ENCODE measurements at places on chromosomes 16 and 17.
A peak's percentile ranks its signal among the peaks of the same experiment; 100 is the strongest.

DNA sequence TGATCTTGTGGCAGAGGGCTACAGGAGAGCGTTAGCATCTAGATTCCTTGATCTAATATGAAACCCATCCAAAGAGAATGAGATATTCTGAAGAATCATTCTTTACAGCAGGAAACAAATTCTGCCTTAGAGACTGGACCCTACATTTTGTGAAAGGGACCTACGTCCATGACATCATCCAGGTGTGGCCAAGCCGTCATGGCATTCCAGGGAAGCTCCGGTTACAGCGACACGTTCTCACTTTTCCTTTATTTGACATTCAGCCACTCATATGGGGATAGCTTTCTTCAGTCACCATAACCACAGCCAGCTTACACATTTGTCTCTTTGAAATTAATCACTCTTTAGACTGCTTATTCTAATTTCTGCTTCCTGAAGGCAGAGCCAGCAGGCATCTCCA lies 408.1 kb downstream of the XYLT1 start:
- DNase-seq: no peak

DNA sequence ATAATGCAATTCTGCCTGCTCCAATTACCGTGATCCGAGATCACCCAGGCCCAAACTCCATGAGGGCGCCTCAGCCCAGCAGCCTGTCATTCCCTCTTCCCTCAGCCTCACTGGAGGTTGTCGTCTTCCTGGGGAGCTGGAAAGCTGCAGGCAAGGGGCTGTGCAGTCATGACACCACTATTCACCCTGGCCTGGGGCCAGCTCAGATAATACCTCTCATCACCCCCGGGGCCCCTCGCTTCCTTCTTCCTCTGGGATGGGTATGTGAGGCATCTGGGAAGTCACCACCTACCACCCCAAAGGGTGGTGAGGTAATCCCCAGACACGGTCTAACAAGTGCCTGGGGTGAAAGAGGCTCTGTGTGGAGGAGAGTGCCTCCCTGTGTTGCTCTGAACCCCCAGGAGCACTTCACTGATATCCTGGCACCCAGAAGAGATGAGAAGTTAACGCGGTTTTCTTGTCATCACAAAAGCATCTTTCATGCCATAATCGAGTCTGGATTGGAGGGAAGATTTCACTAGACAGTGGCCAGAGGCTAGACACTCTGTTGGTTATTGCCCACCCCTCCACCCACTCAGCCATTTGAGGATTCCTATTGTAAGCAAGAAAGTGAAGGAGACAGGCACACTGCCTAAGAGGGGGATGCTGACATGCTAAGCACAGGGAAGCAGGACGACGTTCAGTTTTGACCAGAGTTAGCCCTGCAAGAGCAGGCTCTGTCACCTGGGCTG lies 18.4 kb downstream of the CFAP20 start:
- peak; percentile 88 for DNase-seq

GRCh38 chr17:66967837-66968543 lies 3.5 kb downstream of the CACNG4 start:
- no peak for DNase-seq

DNA sequence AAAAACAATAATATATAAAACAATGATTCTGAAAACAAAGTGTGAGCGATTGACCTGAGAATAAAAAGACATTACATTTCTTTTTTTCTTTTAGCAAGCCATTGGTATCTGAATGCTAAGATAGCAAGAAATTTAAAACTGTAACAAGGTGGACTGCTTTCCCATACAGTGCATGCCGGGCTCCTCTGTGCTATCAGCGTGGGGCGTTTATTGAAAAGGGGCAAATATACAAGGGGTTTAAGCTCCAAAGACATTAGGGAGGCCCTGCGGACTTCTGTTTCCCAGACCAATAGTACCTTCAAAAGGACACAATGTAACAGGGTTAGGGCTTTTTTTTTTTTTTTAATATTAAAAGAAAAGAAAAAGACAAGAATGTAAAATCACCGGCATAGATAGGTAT lies 261.3 kb downstream of the ZFHX3 start:
- DNase-seq: no peak

DNA sequence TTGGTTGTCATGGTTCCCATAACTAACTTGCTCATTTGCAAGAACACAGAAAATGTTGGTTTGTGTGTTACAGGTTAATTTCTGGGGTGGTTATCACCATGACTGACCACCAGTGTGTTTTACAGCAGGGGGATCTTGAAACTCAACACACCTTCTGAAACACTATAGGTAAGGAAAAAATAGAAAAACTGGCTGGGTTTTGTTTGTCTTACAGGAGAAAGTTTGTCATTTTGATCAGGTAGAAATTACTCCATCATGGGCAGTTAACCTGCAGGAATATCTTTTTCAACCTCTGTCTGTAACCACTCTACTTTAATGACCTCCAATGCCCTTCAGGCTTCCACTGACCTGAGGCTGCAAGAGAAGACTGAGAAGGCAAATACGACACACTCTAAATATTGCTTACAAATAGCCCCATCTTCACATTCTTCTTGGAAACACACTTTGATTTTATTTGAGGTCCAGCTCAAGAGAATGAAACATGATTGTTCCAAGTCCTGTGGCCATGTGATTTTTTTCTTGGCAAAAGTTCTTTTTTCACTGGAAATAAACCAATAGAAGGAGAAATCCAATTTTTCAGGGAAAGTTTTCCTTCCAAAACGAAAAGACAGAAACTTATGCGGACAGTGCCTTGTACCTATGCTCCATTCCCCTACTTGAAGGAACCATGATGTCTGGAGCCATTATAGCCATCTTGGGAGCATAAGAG lies 428.7 kb upstream of the SALL1 start:
- DNase-seq: no peak

DNA sequence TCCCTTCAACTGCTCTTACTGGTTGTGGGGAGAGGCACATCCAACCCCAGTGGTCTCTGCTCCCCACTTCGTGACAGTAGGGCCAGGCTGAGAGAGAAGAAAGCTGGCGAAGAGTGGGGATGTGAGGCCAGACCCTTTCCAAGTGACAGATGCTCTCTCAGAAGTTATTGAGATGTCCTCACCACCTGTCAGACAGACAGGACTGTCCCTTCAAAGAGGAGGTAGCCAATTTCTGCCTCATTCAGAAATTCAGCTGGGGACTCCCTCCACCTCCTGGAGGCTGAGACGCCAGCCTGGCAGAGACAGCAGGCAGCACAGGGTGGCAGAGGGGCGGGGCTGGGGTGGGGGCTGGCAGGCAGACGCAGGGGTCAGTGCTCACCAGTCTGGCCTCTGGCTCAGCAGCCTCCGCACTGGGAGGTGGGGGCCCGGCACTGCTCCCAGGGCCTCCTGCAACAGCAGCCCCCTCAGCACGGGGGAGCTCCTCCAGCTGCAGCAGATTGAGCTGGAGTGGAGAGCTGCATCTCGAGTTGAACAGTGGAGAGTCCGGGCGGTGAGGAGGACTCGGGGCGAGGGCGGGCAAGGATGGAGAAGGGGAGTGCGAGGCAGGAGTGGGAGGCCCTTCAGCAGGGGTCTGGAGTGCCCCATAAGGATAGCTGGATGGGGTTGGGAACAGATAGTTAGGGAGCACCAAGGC lies 9.2 kb downstream of the PER1 start:
- no peak for DNase-seq

DNA sequence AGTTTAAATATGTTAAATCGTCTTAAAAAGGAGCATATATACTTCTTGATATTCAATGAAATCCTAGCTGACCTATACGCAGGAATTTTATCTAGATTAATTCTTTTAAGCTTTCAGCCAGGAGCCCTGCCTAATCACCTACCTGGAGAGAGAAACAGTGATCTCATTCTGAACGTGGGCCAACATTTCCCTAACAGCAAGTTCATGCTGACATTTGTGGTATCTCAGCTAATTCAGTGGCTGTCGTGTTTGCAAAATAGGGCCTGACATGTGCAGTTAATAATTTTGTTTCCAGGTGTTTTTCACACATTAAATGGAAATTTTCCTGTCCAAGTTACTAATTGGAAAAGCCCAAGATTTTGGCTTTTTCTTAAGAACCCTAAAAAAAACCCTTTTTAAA lies 17.4 kb downstream of the KRT24 start:
- no peak for DNase-seq

Data from RPMI7951 (cell line).